Hematopoietic multipotent progenitor cell treated with erythropoietin and hydrocortisone succinate and interleukin-3 and kit ligand, for 15 days (in vitro differentiated cells): ENCODE measurements at places on chromosomes 12 and 14.

GRCh38 chr14:104572024-104572626 is 7.4 kb upstream of the C14orf180 start:
- DNase-seq = no peak

GRCh38 chr14:38063711-38064320 is 143.9 kb upstream of the SSTR1 start:
- DNase-seq = no peak

DNA sequence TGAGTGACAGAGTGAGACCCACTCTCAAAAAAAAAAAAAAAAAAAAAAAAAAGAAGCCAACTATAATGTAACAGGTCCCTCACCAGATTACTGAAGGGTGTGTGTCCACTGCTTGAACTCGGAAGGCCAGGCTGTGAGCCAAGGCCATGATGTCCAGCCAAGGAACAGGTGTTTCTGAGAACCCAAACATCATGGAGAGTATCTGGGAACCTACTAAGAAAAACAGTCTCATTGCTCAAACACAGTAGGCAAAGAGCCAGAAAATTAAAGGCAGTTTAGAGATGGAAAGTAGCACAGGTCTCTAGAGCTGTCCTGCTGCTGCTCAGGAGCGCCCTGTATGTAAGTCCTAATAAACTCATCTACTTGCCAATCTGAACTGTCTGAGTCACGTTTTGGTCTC is 12.5 kb upstream of the MAP4K5 start:
- no peak for DNase-seq

DNA sequence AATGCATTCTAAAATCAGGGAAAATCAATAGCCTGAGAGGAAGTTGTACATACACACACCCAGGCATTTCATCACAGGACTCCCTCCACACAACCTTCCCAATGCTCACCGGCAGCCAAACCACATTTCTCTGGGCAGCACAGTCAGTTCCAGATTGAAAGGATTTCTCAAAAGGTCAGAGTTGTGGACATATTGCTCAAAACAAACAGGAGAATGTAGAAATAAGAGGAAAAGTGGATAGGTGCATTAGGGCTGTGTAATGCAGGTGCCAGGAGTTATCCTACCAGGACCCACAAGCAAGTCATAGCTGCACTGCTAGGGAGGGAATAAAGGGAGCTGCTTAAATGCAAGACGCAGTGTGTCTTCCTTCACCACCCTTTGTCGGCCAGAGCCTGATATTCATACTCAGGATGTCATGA is 62.9 kb downstream of the GCH1 start:
- no peak for DNase-seq

DNA sequence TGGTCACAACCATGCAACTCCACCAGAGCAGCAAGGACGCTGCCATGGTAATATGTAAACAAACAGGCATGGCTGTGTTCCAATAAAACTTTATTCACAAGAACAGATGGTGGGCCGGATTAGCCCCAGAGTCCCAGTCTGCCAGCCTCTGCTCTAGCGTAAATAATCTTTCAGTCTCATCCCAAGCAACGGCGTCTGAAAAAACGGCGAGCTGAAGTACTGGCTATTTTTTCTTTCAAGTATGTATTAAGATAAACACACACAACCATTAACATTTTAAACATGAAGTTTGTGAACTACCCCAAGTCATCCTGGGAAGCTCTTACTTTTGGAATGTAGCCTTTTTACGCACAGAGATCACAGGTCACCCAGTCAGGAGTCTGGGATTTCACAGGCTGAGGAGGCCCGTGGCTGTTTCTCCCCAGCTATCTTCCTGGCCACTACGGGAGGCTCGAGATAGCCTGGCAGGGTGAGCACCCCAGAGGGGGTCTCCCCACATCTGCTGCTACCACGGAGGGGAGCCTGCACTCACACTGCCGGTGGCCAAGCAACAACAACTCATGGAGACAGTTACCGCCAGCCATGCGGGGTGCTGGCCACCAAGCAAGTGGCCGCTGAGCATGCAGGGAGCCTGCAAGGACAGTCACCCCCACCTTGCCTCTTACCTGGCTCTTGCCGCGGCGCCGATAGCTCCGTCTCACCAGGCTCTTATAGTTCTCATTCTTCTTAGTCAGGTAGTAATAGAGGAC is 124.6 kb downstream of the RFLNA start:
- DNase-seq = no peak

DNA sequence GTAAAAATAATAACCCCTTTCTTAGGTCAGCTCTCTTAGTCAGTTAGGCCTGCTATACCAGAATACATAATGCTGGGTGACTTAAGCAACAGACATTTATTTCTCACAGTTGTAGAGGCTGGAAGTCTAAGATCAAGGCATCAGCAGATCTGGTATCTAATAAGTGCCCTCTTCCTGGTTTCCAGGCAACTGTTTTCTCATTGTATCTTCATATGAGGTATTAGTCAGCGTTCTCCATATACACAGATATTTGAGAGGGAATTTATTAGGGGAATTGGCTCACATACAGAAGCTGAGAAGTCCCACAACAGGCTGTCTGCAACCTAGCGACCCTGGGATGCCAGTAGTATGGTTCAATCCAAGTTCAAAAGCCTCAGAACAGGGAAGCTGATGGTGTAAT is 896.0 kb downstream of the GALC start:
- no peak for DNase-seq

DNA sequence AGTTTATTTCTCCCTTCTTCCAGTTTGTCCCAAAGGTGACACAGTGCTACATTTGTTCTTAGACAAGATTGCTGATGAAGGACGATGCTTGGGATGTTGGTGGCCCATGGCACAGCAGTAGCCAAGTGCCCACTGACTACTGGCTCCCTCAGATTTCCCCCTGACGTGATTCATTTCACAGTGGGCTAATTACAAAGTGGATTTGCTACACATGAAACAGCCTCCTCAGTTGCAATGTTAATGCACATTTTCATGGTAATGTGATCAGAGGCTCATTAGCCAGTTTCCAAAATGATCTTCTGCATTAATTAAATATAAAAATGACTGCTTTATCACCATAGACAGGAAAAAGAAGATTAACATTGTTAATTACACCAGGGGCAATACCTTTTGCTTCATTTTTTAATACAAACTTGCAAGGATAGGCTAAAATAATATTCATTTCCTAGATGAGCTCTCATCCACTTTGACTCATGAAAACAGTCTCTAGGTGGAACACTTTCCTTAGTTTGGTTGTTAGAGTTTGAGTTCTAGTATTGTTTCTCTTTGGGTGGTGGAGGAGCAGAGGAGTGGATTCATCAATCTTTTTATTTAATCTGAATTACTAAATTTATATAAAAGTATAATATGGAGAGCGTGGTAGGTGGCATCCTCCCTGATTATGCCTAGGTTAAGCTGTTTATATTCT is 250.9 kb downstream of the PDZRN4 start:
- no peak for DNase-seq

- no peak for DNase-seq
Measured at GRCh38 chr12:53328043-53328435, 6.6 kb upstream of the AAAS start.

- no peak for DNase-seq
Measured at GRCh38 chr14:33290641-33291040, 352.0 kb downstream of the NPAS3 start.

DNA sequence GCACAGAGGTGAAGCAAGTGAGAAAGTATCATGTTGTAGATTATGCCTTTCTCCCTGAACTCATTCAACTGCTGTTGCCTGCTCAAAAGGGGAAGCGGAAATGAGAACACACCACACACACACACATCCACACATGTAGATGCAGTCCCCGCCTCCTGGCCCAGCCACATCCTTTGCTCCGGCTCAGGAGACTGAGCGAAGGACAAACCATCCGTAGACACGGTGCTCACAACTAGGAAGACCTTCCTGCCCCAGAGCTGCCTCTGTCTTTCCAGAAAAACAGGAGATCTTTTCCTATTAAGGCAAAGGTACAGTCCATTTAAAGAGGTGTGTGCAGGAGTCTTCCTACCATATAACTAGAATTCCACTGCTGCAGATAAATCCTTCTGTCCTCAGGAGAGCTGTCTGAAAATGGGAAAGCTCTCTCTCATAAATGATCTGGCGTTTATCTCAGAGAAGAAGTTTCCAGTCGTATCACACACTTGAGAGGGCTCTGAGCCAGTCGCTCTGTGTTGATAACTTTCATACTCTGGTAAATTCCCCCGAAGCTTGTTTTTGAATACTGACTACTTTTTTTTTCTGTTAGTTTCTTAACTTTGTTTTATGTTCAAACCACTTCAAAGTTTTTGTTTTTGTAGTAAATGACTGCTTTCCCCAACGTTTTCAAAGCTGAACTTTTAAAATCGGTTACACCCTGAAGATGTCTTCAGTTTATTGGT is at the start of gene TESPA1:
TESPA1 (minus strand) TSS at position 105 of the 719 bp plus-strand sequence. CDS start 10,200 bp downstream, outside the sequence.
- DNase-seq = peak; percentile 69

DNA sequence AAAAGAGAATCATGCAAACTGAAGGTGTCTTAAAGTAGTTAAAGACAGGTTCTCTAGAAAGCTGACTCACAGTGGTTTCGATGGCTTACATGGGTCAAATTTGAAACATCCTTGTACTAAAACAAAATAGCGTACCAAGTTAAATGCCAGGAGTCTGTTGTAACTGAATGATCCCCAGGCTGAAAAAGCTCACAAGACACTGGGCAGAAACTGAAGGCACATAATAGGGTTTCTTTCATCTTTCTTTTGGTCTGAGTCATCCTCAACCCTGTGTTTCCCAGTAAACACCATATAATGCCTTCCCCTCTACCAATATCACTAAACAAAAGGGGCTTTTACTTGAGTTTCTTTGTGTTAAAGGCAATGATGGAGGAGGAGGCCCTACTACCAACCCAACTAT is 12.8 kb downstream of the ZFYVE1 start:
- no peak for DNase-seq
